ENCODE measurements at places on chromosomes 6 and 20.

DNA sequence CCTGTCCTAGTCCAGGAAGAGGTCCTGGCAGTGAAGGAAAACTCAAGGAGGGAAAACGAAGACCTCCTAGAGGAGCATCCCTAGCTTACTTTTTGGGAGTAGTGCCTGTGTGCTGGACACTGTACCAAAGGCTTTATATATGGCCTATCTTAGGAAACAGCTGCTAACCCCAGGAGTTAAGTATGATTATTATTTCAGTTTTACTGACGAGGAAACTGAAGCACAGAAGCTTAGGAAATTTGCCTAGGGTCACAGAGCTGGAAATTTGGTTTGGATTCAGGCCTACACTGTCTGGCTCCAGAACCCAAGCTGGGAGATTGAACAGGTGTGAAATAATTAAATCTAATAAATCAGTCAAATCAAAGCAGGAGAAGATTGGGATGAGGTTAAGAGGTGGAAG is 78.0 kb downstream of the SLX4IP start:
- no peak for DNase-seq

DNA sequence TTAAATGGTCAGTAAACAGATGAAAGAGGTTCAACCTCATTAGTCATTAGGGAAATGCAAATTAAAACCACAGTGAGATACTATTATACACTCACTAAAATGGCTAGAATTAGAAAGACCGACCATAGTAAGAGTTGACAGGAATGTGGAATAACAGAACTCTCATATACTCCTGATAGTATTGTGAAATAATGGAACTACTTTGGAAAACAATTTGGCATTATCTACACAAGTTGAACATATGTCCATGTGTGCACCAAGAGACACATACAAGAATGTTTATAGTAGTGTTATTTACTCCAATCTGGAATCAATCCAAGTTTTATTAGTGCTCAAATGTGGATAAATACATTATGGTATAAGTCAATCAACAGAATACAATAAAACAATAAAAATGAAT is 59.6 kb downstream of the AK9 start:
- DNase-seq, result no peak

DNA sequence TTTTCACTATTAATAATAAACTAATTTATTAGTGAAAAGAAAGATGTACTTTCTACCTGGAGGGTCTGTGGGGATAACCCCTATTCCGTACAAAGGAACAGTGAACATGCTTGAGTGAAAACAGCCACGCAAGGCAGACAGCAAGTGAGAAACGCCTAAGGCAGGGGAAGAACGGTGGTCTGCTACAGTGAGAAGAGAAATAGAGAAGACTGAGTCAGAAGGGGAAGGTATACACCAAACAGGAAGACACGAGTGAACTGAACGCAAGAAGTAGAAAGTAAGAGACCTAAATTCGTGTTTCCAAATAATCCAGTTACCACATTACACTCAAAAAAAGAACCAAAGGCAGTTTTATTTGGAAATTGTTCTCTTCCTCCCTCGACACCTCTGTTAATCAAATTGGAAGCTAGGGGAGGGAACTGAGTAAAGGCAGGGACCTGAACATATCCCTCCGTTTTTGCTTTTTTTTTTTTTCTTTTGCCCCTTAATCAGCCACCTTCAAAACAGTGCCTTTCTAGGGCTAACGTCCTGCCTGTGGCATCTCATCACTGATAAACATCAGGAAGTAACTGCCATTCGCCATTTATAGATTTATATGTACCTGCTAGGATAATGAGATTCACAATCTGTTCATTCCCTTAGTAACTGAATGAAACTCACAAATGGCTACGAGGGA is 48.9 kb downstream of the ATXN1 start:
- no peak for DNase-seq

GRCh38 chr20:420721-421574 is 12.8 kb downstream of the RBCK1 start:
- no peak for DNase-seq

DNA sequence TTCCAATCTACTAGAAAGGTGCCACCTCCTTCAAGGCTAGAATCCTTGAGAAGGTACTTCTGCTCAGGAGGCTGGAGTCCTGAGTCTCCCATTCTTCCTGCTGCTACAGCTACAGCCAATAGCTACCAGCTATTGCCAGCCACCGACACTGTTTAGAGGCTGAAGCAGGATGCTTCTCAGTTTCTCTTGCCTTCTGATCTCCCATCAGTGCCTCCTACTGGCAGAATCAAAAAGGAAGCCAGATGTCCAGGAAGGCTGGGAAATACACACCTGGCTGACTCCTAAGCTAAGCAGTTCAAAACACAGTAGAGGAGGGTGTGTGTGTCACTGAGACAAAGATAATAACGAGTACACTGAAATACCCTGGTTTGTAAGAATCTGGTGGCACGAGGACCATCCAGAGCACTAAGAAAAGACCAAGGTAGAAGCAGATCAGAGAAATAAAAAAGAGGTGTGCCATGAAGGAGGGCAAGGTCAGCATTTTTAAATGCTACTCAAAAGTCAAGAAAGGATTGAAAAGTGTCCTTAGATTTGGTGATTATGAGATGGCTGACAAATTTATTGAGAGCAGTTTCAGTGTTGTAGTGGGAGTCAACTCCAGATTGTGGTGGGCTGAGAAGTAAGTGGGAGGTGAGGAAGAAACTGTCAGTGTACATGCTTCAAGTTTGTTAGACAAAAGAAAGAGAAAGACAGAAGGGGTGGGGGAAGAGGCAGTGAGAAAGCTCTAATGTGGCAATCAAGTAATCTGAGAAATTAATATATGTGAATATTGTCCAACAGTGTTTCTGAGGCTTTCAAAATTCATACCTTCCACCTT is 2.3 kb upstream of the HLA-DMA start:
- DNase-seq, result no peak

GRCh38 chr6:165615636-165616035 is 47.4 kb downstream of the PDE10A start:
- no peak for DNase-seq

GRCh38 chr6:52568320-52568719 is 8.5 kb downstream of the TRAM2 start:
- DNase-seq, result no peak

DNA sequence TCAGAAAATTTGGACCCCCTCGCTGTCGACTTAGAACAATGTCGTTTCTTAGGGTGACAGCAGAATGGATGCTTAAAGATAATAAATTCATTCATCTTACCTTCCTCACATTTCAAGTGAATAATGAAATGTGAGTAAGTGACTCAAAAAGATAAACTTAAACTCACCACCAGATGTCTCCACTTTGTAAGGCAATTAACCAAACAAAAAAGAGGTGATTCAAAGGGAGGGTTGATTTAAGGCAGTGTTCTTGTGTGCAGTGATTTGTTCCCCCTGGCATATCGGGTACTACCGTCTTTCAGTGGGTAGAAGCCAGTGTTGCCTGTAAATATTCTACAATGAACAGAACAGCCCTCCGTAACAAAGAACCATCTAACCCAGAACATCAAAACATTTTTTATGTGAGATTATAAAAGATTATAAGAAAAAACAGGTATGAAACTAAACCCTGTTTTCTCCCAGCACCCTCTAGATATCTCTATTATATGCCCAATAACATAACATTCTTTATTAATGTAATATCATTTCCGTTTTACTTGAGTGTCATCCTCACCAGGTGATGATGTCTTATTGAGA is 589.7 kb downstream of the CBLN4 start:
- DNase-seq, result no peak

DNA sequence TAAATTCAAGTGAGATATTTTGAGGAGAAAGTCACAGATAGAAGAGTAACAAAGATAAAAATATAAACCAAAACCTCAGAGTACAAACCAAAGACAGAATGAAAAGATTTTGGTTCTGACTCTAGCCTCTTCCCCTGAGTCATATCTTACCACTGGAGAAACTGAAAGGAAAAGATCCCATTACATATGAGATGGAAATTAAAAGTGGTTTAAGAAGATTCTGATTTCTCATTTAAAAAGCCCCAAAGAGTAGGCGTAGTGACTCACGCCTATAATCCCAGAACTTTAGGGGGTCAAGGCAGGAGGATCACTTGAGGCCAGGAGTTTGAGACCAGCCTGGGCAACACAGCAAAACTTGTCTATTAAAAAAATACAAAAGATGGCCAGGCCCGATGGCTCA is 30.6 kb downstream of the SPINT4 start:
- peak; percentile 42 for DNase-seq

- no peak for DNase-seq
Measured at GRCh38 chr20:4844325-4844724, 122.6 kb downstream of the PRND start.

Data from activated T-cell treated with anti-CD3 and anti-CD28 coated beads, Interleukin-2, amount 50 U/mL, for 48 hours (primary cell).